ENCODE measurements at places on chromosomes 6 and 20. TPM values are rescaled to one million over a fixed set of nuclear protein-coding genes. Genes with fewer than 3 reads are reported as not detected.
A peak's percentile ranks its signal among the peaks of the same experiment; 100 is the strongest.

DNA sequence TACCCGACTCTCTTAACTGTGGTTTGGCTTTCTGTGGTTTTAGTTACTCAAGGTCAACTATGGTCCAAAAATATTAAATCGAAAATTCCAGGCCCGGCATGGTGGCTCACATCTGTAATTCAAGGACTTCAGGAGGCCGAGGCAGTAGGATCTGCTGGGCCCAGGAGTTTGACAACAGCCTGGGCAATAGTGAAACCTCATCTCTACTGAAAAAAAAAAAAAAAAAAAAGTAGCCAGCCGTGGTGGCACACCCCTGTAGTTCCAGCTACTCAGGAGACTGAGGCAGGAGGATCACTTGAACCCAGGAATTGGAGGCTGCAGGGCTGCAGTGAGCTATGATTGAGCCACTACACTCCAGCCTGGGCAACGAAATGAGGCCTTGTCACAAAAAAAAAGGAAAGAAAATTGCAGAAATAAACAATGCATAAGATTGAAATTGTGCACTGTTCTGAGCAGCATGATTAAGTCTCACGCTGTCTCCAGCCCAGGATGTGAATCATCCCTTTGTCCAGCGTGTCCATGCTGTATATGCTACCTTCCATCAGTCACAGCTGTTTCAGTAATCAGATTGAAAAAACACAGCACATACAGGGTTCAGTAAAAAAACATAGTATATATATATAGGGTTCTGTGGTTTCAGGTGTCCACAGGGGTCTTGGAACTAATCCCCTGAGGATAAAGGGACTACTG is 40.7 kb downstream of the RGS17 start:
- no peak for DNase-seq

DNA sequence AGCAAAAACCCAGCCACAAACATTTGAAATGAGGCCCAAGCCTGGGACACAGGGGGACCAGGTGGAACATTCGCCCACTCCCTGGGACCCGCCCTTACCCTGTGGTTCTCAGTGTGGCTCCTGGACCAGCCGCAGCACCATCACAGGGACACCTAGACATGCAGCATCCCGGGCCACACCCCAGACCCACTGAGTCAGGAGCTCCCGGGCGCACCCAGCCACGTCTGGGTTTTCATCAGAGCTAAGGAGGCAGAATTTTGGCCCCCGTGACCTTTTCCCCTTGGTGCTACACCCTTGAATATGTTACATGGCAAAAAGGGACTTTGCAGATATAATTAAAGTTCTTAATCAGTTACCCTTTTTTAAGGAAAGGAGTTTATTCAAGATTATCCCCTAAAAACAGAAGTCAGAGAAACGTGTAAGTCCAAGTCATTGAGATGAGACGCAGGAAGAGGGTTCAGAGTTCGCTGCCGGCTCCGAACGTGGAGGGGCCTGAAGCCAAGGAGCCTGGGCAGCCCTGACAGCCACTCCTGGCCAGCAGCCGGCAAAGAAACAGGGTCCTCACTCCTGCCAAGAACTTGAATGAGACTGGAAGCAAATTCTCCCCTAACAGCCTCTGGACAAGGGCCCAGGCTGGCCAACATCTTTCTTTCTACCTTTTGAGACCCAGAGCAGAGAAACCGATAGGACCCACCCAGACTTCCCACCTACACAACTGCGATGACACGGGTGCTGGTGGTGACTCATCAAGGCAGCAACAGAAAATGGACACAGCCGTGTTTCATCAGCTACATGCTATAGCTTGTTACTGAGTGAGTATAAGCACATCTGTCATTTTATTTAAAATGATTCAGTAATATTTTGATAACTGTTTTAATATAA is 25.3 kb downstream of the BFSP1 start:
- DNase-seq = peak; percentile 78

DNA sequence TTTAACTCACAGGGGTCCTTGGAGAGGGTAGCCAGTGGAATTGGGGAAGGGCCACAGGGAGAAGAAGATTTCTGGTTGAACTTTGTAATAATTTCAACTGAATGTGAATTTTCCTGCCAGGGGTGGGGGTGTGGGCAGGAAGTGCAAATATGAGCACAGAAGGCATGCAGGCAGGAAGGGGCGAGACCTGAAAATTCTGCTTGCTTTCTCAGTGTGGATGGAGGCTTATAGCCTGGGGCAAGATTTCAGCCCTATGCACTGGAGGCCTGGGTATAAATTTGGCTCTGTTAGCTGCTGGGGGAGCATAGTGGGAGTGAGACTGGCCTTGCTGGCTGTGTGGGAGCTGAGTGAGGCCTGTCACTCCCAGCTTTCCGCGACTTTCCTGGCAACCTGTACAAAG is 54.4 kb downstream of the PERP start:
- no peak for DNase-seq

DNA sequence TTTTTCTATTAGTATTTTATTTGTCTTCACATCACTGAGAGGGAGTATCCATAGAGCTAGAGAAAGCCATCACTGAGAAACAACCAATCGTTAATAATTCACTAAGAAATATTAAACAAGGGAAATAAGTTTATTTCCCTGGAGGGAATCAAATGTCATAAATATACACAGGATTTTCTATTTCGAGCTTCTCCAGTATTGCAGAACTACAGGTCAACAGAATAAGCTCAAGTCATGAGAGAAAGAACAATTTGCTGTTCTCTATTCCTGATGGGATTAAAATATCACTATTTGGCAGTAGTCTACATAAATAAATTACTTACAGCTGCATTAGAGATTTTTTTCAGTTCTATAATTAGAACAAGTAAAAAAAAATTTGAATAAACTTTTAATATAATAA is 2.2 kb upstream of the FAM162B start:
- DNase-seq = no peak

PHACTR3 gene
- not detected for total RNA-seq

- DNase-seq = no peak
Observed at GRCh38 chr6:109192865-109193264, 97.6 kb downstream of the CEP57L1 start.

GRCh38 chr6:122049341-122049740 is 350.1 kb upstream of the HSF2 start:
- no peak for DNase-seq

PCIF1 gene
- total RNA-seq = 51.0 TPM

EFCAB8 gene
- 0.52 TPM for total RNA-seq

WFDC12 gene
- not detected for total RNA-seq

DNA sequence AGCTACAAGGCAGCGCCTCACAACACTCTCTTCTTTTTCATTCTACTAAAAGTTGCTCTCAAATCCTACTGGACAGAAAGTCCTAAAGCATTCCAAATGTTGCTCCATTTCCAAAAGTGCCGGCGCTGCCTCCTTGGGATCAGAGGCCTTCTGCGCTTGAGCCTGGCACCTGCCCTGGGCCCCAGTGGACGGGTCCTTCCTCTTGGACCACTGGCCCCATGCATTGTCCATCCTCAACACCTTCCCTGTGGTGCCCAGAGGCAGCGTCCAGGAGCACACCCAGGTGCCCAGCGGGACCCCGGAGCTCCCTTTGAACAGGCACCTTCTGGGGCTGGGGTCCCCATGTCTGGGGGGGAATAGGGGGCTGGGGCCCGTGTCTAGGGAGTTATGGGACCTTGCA is 205.2 kb downstream of the ERMARD start:
- DNase-seq = no peak

DNA sequence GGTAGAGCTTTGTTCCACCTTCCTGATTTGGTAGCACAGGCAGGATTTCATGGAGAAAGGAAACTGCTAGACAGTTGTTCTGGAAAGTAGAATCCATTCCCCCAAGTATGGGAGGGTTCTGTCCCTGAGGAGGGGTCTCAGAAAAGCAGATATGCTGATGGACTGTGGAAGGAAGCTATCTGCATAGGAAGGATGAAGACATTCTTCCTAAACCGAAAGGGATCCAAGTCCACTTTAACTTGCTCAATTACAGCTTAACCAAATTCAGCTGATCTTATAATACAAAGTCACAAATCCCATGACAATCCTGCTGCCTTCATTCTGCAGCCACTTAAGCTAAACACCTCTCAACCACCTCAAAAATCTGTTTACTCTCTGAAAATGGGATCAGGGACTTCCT is 2.6 kb downstream of the MAN1A1 start:
- DNase-seq = no peak

Measured in activated naive CD4-positive, alpha-beta T cell treated with anti-CD3 and anti-CD28 coated beads, Interleukin-2, amount 50 U/mL, for 72 hours (primary cell).